ENCODE measurements at places on chromosomes 5 and 9. TPM values are rescaled to one million over a fixed set of nuclear protein-coding genes. Genes with fewer than 3 reads are reported as not detected.
A peak's percentile ranks its signal among the peaks of the same experiment; 100 is the strongest.

DNA sequence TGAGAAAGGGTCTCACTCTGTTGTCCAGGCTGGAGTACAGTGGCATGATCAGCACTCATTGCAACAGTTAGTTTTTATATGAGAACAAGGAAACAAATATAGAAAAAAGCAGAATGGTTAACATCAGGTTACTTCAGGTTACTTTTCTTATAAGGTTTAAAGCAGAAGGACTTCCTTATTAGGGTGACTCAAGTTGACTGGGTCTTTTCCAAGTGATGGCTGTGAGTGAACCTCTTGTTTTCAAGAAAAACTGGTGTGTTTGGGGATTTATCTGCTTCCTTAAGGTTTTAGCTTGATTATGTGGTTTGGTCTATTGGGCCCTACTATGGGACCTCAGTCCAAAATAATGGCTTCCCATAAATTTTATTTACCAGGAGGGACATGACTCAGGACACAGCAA lies 99.2 kb downstream of the ARRDC3 start:
- no peak for DNase-seq

DNA sequence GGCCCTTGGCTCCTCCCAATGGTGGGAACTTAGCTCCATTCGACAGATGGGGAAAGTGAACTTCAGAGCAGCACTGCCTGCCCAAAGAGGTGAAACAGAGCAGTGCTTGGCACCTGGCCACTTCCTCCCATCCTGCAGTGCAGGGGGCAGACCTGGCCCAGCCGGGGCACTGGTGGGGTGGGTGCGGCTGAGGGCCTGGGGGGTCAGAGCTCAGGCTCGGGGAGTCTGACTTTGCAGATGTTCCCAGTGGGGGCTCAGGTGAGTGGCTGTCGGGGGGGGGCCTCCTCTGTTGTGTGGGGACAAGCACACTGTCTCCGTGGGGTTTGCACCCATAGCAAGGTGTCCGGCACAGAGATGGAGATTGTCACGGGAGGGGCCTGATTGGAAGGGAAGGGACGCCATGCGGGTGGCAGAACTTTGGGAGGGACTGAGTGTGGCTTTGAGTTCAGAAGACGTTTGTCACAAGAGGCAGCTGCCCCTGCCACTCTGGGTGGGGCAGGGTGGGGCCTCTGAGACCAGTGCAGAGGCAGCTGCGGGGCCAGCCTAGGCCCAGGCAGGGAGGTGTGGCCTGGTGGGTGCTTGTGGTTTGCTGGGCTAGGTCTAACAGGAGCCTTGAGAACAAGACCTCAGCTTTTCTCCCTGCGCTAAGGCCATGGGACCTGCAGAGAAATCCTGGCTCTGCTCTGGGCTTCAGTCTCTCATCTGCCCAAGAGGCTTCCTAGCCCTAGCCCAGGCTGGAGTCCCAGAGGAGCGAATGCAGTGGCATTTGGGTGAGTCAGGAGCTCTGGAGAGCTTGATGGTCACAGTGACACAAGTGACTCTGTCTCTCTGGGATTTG lies 2.5 kb downstream of the MYMK start:
- DNase-seq = no peak

GRCh38 chr9:6714176-6714575 lies 43.6 kb upstream of the KDM4C start:
- DNase-seq = no peak

DNA sequence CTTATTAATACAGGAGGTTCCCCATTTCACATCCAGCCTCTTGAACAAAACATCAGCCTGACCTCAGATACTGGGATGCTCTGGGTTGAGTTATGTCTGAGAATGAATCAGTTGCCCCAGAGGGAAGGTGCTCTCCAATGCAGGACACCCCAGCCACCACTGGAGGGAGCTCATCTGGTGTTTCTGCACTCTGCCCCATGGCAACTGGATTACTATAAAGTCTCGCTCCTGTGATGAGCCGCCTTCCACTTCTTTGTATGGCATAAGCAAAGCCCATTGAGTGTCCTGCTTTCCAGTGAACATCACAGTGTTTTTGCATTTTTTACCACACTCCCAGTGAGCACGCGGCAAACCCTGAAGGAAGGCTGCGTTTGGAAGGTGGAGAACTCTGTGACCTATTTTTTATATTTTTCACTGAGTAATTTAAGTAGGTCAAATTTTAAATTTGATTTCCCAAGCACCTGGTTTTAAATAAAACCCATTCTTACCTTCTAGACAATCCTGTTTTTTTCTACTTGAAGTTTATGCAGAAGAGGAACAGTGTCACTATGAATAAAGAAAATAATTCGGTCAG lies 176.9 kb upstream of the WWC1 start:
- peak; percentile 70 for DNase-seq

GRCh38 chr5:38013107-38013506 lies 173.3 kb upstream of the GDNF start:
- DNase-seq = no peak

GRCh38 chr5:41790038-41790776 lies 80.0 kb downstream of the OXCT1 start:
- DNase-seq = no peak

- no peak for DNase-seq
Measured at GRCh38 chr9:137128862-137129455, 10.0 kb upstream of the GRIN1 start.

GRCh38 chr5:168642019-168642418 lies 62.9 kb upstream of the PANK3 start:
- no peak for DNase-seq

SPINK4 gene
- total RNA-seq = not detected

GRCh38 chr9:120212853-120213200 lies 367.1 kb downstream of the CDK5RAP2 start:
- DNase-seq = no peak

All from neural crest cell (in vitro differentiated cells).